ENCODE measurements at places on chromosomes 13 and 19. TPM values are rescaled to one million over a fixed set of nuclear protein-coding genes. Genes with fewer than 3 reads are reported as not detected.

The DAND5 gene
- 0.09 TPM for total RNA-seq

The IZUMO2 gene
- not detected for total RNA-seq

The PIN1 gene
- total RNA-seq, result 99.4 TPM

The C1QTNF9B gene
- total RNA-seq, result not detected

The CHAMP1 gene
- 11.0 TPM for total RNA-seq

The CYP4F8 gene
- total RNA-seq, result not detected

The GAPDHS gene
- total RNA-seq, result not detected

The TNNT1 gene
- total RNA-seq, result 0.60 TPM

The MAMSTR gene
- total RNA-seq, result 0.09 TPM

The ZNF506 gene
- 16.3 TPM for total RNA-seq

The THSD1 gene
- 80.3 TPM for total RNA-seq

The ZNF177 gene
- total RNA-seq, result 3.1 TPM

The FPR2 gene
- not detected for total RNA-seq

The NCR1 gene
- total RNA-seq, result not detected

The ANGPTL8 gene
- total RNA-seq, result not detected

The ZNF98 gene
- total RNA-seq, result not detected

The IGFL2 gene
- not detected for total RNA-seq

The AKT1S1 gene
- total RNA-seq, result 9.9 TPM

The MAG gene
- total RNA-seq, result not detected

The KCNN4 gene
- 0.51 TPM for total RNA-seq

The ONECUT3 gene
- total RNA-seq, result not detected

The ADGRE3 gene
- total RNA-seq, result not detected

The DYRK1B gene
- total RNA-seq, result 37.2 TPM

The PRRG2 gene
- 6.1 TPM for total RNA-seq

The STXBP2 gene
- total RNA-seq, result 67.1 TPM

The KLK12 gene
- not detected for total RNA-seq

The LILRA5 gene
- not detected for total RNA-seq

The RNU6-9 gene
- not detected for total RNA-seq

The PRR20C gene
- not detected for total RNA-seq

The CEACAM8 gene
- total RNA-seq, result not detected

The PRMT1 gene
- 282 TPM for total RNA-seq

The S1PR2 gene
- total RNA-seq, result 0.70 TPM

The LGALS4 gene
- total RNA-seq, result not detected

The CALM3 gene
- 372 TPM for total RNA-seq

The MAB21L1 gene
- total RNA-seq, result 0.17 TPM

The IRS2 gene
- 2.0 TPM for total RNA-seq

The N4BP2L2 gene
- 98.7 TPM for total RNA-seq

The S1PR4 gene
- 2.1 TPM for total RNA-seq

The GRK1 gene
- total RNA-seq, result not detected

The TMEM86B gene
- total RNA-seq, result 1.1 TPM

The PEPD gene
- 78.8 TPM for total RNA-seq

The CLIP3 gene
- 6.7 TPM for total RNA-seq

The CEACAM21 gene
- total RNA-seq, result 3.2 TPM

The THAP8 gene
- total RNA-seq, result 2.6 TPM

The BORA gene
- total RNA-seq, result 9.1 TPM

The KIR2DL3 gene
- total RNA-seq, result not detected

The ZNF429 gene
- 4.1 TPM for total RNA-seq

The ZFR2 gene
- 0.17 TPM for total RNA-seq

The KCNN1 gene
- total RNA-seq, result 0.42 TPM

The PRR19 gene
- total RNA-seq, result 0.84 TPM

The PEG3 gene
- total RNA-seq, result 0.68 TPM

The REEP6 gene
- total RNA-seq, result 1.0 TPM

The BST2 gene
- 6.5 TPM for total RNA-seq
